Substantia nigra (tissue), 51 donors: ENCODE measurements at places on chromosomes 7 and 10.

DNA sequence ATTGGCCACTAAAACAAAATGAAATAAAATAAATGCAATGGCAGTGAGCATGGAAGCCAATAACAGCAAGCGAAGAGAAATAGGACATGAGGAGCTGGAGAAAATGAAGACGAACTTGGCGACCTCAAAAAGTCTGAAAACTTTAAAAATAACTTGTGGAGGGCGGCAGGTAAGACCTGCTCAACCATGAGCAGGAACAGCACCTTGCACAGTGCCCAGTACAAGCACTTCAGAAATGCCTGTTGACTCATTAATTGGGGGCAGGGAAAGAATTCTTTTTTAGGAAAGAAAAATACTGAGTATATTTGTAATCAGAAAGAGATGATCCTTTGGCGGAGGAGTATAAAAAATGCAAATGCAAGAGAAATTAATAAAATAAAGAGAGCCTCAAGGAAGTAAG, 78.0 kb downstream of the XPNPEP1 start:
- DNase-seq: no peak

GRCh38 chr10:30625080-30625479, 4.5 kb downstream of the LYZL2 start:
- no peak for DNase-seq

GRCh38 chr7:27106181-27106900, 3.9 kb upstream of the HOXA2 start:
- no peak for DNase-seq

GRCh38 chr10:99457813-99458212, 27.4 kb upstream of the GOT1 start:
- DNase-seq: no peak

GRCh38 chr7:131040467-131040932, 287.2 kb upstream of the MKLN1 start:
- no peak for DNase-seq

DNA sequence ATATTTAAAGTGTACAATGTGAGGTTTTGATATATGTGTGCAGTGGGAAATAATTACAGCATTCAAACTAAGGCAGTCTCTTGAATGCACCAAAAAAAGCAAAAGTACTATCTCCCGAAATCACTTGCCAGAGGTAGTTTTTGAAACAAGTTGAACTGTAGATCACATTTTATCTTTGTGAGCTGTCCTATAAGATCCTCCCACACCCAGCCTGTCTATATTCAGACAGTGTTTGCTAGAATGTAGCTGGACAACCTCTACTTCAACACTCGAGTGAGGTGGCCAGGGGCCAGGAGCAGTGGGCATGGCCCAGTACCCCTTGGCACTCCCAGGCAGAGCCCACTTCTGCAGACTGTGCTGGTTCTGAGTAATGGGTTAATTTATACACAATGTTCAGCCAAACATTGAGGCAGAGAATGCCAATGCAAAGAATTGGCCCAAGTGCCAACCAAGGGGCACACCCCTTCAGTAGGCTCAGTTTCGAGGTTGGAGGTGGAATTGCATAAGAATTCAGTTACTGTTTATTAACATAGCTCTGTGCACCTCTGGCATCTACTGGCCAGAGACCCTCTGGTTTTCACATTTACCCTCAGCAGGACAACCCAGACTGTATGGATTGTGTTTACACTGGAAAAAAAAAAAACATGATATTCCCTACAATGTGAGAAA, 70.5 kb downstream of the AHR start:
- DNase-seq: no peak

DNA sequence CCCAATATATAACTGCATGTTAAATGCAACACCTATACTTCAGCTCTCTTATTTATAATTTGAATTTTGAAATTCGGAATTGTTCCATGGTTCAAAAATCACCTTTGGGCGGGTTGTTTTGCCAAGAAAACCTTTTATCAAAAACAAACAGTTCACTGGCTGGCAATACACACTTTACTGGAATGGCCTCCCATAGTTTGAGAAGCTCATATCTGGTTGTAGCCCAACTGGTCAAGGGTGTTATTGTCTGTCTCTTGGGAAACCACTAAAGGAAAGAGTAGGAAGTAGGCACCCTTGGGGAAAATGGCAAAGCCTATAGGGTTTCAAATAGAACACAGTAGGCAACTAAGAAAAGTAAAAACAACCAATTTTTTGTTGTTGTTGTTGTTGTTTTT, 117.9 kb downstream of the HIPK2 start:
- DNase-seq: no peak

DNA sequence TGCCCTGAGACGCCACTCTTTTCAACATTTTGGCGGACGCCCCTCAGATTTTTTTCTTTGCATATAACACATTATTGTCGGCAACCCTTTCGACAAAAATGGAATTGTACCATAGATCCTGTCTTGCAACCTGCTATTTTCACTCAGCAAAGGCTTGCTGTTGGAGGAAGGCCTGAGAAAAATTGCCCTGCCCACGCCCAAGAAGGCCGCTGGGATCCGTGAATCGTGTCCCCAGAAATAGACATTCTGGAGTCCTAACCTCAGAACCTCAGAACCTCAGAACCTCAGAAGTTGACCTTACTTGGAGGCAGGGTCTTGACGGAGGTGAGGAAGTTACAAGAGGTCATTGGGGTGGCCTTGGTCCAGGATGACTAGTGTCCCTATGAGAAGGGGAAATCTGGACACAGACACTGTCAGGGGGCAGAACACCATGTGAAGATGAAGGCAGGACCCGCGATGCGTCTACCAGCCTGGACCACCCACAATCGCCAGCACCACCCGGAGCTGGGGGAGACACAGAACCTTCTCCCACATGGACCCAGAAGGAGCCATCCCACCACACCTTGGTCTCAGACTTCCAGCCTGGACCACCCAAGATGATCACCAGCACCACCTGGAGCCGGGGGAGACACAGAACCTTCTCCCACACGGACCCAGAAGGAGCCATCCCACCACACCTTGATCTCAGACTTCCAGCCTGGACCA, 19.1 kb upstream of the DNAAF5 start:
- no peak for DNase-seq
